BJ (cell line): ENCODE measurements at places on chromosomes 1 and 21.

DNA sequence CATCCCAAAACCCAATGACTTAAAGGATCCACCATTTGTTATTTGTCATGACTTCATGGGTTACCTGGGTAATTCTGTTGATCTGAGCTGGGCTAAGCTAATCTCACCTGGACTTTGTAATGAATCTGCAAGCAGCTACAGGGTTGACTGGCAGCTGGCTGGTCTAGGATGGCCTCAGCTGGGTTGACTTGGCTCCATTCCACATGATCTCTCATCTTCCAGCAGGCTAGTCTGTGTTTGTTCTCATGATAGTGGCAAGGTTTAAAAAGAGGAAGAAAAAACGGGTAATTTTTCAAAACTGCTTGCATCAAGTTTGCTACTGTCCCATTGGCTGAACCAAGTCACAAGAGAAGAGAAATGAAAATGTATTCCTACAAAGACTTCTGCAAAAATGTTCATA is 24.8 kb upstream of the ZMYM4 start:
- DNase-seq: no peak

DNA sequence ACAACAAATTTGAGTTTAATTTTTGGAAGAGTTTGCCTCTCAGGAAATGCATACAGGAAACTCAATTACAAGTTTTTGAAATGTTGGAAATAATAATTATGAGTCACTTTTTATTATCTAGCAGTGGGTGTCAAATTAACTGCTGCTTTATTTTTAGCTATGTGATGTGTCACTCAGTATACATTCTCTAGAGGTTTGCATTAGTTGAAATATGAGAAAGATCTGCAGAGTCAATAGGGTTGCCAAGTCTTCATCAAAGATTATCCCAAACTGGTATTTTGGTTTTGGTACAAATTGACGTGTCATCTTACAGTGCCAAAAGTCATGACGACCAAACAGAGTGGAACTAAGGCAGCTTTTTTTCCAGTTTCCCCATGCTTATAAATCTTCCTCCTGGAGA is 54.3 kb upstream of the DIPK1A start:
- DNase-seq: no peak

DNA sequence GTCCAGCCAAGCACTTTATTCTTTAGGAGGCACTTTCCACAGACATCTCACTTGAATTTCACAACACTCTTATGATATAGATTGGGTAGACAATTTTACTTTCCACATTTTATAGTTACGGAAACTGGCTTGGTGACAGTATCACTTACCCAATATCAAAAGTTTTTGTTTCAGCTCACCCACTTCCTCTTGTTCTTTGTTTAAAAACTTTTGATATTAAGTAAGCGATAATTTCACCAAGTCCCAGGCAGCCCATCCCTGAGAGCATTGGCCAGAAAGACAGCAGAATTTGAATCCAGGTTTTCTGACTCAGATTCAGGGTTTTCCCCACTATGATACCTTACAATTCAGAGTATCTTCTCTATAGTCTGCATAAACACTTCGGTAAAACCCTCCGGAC is 60.0 kb downstream of the LRIG2 start:
- DNase-seq: no peak

DNA sequence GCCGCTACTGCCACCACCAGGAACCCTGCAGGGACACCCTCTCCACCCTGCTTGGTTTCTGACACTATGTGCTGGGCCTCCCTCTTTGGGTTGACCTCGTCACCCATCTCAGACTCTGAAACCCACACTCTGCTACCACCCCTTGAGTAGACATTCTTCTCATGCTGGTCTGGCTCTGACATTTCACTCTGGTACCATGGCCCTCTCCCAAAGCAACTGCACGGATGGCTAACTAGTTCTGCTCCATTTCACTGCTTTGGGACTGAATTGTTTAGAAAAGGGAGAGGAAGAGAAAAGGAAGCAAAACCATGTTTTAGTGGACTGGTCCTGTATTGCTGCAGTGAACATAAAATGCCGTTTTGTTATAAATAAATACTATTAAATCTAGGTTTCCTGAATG is 137.8 kb downstream of the KCNK2 start:
- no peak for DNase-seq

GRCh38 chr1:43431676-43432075 is 22.1 kb downstream of the HYI start:
- DNase-seq: no peak

GRCh38 chr1:217090060-217090911 is 367.1 kb upstream of the ESRRG start:
- DNase-seq: no peak

DNA sequence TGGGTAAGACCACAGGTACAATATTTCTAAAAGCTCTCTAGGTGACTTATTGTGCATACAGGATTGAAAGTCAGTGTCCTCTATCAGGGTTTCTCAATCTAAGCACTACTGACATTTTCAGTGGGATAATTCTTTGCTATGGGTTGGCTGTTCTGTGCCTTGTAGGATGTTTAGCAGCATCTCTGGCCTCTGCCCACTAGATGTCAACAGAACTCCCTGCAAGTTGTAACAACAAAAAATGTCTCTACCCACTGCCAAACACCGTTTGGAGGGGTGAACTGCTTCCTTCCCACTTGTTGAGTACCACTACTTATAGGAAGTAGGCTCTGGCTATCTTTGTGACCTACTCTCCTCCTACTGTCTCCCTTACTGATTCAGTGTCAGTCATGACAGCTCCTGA is 90.1 kb upstream of the ZRANB2 start:
- no peak for DNase-seq

DNA sequence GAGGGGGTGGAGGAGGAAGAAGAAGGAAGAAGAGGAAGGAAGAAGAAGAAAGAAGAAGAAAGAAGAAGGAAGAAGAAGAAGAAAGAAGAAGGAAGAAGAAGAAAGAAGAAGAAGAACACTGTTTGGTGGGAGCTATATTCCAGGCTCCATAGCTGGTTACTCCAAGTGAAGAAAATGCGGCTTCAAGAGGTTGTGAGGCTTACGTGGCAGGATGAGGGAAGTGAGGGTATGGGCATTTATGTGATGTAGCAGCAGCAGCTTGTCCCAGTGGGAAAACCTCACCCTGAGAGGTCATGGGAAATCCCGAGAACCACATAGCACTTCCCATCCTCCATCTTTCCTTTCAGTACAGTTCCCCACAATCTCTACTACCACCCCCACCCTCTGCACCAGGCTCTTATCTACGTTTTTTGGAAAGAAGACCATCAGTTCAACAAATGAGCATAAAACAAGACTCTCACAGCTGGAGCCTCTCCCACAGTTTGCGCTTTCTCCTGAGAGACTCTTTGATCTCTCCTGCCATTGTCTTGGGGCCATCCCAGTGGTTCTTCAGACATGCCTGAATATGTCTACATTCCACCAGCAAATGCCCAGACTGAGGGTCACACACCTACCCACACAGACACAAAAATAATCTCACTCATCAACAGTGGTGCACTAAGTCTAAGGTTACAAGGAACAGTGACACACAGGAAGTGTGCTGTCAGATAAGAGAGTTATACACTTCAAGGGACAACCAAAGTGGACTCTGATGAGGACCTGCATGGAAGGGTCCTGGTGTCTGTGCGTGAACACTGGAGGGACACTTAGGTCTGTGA is 77.9 kb upstream of the KCNJ15 start:
- no peak for DNase-seq

DNA sequence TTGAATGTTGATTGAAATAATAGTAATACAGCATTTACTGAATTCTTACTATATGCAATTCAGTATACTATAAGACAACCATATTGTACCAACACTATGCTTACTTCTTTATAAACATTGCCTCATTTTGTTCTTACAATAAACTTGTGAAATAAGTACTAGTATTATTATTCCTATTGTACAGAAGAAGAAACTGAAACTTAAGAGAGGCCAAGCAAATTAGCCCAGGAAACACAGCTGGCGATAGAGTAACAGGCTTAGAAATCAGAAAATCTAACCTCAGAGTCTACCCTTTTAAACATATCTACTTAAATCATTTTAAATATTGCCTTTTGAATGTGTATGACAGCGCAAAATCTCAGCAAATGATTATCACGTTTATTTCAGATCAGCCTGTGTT is 41.7 kb downstream of the FASLG start:
- DNase-seq: no peak

DNA sequence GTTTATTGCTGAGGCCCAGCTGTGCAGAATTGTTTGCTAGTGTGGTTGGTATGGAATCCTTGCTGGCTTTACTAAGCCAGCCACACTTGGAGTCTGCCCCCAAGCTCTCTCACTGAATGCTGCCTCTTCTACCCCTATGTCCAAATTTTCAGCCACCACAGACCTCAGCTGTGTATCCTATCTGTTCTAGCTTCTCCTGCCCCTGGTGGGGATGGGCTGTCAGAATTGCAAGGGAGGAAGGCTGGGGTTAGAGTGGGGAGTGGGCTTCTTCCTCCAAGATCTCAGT is 4.4 kb downstream of the NHLH1 start:
- DNase-seq: no peak

DNA sequence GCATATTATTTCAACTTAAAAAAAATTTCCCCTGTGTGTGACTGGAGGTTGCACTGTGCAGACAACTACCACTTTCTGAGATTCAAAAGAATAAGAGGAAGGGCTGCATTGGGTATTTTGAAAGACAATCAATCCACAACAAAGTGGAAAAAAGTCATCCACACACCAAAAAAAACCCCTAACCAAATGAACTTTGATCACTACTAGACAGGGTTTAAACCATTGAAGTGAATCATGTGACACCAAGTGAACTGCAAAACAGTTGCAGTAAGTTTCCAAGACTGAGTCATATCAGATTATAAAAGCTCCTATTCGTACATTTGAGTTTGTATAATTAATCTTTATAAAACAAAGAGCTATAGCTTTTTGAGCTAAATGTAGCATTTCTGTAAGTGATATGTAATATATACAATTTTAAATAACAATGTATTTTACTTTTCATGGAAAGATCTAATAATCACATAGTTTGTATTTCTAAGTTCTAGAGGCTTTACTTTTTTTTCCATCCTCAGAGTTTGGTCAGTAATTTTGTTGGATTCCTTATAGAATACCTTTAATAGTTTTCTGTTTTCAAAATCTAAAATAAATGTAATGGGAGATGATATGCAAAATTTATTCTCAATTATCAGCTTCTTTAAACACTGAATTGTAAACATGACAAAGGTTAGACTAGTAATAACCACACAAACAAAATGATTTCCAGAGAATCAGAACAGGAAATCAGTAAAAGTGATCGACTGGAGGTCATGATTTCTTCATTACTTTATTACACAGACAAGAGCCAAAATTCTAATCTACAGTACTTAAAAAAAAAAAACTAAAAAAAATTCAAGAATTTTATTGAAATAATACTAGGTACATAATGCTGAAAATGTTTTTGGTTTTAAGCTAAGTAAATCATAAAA is 50.5 kb upstream of the GFI1 start:
- DNase-seq: no peak

DNA sequence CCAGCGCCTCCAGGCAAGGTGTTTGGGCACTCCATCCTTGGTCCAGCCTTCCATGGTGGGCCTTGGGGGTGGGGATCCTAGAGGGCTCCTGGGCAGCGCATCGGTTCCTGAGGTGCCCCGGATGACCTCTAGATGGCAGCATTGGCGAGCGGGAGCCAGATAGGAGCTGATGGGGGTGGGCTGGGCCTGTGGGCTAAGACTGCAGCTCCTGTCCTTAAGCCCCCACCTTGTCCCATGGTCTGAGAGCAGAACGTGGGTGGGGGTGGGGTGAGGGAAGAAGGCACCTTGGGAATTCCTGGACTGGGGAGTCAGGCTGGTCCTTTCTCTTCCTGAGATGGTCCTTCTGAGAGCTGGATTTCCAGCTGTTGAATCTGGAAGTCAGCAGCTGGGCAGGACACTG is 93.4 kb upstream of the CSF3R start:
- DNase-seq: no peak

DNA sequence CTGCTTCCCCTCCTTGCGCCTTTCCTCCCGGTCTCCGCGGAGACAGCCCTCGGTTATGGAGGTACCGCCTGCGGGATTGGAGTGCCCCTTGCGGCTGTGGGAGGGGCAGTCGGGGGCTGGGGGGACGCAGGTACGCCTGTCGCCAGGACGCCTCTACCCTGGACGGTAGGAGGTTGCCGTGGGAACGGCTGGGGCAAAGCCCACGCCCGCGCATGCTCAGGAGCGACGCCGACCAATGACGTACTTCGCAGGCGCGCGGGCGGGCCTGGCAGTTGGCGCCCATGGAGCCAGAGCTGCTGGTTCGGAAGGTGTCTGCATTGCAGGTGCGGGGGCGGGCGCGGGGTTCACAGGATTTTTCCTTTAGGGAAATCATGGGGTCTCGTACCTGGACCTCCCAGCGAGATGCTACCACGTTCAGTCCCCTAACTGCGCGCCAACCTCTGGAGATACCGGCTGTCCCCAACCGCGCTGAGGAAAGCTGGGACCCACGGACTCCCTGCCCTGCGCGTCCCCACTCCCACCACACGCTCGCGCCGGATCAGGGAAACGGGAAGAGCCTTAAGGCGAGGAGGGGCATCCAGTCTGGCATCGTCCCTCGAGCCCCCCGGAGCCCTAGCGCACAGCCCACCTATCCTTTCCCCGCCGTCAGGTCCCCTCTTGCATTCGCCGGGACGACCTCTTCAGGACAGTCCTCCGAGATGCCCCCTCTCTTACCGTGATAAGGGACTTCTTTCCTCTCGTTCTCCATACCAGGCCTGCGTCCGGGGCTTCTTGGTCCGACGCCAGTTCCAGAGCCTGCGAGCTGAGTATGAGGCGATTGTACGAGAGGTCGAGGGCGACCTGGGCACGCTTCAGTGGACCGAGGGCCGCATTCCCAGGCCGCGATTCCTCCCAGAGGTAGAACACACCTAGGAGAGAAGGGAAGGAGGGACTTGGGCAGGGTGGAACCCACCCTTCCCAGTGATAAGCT is at the start of gene IQCC:
Gene IQCC (plus strand): TSS at position 271 of the 970 bp plus-strand sequence. CDS start 11 bp downstream, at position 282.
- DNase-seq: no peak

DNA sequence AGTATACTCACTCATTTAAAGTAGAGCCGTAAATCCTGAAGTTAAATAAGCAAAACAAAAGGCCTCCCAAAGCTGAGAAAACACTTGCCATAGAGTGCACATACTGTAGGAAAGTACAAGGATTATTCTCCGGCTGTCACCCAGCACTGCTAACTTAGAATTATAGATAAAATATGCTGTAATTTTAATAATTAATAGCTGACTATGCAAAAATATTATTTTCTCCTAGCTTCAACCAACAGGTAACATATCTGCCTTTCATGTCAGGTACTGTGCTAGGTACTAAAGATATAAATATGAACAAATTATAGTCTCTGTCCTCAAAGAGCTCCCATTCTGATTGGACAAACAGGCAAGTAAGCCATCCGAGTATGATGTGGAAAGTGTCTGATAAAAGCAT is 233.2 kb downstream of the FGGY start:
- DNase-seq: no peak
